ENCODE measurements at places on chromosomes 4 and X.

GRCh38 chrX:54093571-54093970, 49.3 kb upstream of the PHF8 start:
- no peak for DNase-seq

- no peak for DNase-seq
These were observed 77.6 kb downstream of the NAT8L start for GRCh38 chr4:2136726-2137125.

DNA sequence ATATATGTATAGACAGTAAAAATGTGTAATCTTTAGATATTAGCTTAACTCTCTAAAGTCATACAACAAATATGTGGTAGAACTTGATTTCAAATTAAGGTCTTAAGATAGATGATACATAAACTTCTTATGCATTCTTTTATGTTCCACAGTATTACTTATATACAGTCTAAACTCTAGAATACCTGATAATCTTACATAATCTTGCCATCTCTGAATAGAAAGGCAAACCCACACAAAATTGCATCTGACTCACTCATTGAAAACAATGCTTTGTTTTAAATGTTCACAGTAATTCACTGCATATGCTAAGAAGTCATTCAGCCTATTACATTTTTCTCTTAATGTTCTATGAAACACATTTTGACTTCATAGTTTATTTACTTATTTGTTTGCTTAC, 10.1 kb downstream of the SULT1B1 start:
- no peak for DNase-seq

GRCh38 chrX:45714866-45715265, 514.2 kb upstream of the DIPK2B start:
- DNase-seq: peak; percentile 49

DNA sequence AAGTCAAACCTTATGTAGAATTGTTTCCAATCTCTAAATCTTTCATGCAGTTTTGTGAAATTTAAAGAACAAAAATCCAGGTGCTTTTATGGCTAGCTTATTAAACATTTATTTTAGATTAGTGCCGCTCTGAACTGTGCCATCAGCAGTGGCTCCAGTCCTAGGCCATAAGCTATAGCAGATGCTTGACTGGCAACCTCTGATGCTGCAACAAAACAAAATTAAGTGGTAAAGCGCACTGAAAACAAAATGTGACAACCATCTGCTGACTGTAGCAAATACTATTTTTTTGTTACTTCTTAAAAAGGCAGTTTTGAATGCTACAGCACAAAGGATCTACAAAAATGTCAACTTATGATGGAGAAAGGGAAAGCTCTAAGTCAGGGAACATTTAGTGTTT, 237.4 kb downstream of the DCLK2 start:
- DNase-seq: no peak

- DNase-seq: peak; percentile 90
These were observed 167.8 kb downstream of the ZNF330 start for GRCh38 chr4:141388481-141388880.

DNA sequence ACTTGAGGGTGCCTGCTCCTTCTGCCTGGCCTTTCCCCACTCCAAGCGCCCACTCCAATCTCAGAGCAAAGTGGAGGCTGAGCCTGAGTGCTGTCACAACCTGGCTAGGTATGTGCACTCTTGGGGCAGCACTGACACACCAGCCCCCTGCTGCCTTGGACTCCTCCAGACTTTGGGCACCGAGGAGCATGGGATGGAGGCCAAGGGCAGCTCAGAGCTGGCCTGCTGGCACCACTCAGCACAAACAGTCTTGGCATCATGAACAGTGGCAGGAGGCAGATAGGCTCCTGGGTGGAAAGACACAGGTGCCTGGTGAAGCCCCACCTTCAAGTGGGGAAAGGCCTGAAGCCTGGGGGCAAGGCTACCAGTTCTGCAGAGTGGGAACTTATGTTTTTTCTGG, 91.8 kb downstream of the KCNIP4 start:
- DNase-seq: no peak

DNA sequence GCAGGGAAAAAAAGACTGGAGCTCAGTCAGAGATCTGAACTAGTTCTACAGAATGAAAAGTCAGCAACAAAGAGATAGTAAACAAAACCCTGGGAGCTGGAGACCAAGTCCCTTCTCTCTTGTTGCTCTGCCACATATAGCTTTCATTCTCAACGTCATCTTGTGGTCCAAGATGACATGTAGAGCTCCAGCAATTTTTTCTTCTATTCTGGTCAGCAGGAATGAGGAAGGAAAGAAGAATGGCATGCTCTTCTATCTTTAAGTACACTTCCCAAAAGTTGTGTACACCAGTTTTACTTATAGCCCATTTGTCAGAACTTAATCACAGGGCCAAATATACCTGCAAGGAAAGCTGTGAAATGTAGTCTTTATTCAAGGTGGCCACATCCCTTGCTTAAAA, 45.6 kb downstream of the RAP2C start:
- DNase-seq: no peak

Measured in astrocyte of the hippocampus (primary cell).